ENCODE measurements at places on chromosomes 7 and 10.

- DNase-seq = no peak
These were observed 133.8 kb downstream of the SEMA3A start for GRCh38 chr7:84060760-84061261.

GRCh38 chr7:55164527-55164926 lies 145.7 kb downstream of the EGFR start:
- no peak for DNase-seq

GRCh38 chr10:126777714-126778113 lies 107.2 kb upstream of the C10orf90 start:
- DNase-seq = no peak

GRCh38 chr10:58027426-58027825 lies 240.3 kb downstream of the IPMK start:
- no peak for DNase-seq

DNA sequence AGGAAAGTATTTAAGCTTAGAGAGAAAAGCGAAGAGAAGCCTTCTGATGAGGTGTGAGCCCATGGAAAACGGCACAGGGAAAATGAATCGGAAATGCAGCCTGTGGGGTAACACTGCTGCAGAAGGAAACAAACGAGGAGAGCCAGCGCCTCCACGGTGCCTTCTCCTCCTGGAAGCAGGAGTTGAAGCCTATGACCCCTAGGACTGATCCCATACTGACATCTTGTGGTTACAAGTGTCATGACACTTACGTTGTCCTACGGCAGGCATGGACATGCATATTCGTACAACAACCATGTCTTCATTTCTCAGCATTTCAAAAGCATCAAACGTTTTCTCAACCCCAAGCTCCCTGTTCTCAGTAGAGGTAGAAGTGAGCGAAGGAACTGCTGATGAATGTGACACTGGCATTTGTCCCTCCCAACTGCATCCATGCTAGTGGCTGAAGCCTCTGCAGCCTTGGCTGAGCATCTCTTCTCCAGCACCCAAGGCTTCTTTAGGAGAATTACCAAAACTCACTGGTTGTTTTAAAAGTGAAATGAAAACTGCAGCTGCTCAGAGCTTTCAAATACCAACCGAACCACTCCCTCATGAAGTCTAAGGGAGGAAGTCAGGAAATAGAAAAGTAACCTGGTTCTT lies 160.2 kb downstream of the JAZF1 start:
- DNase-seq = peak; percentile 34

DNA sequence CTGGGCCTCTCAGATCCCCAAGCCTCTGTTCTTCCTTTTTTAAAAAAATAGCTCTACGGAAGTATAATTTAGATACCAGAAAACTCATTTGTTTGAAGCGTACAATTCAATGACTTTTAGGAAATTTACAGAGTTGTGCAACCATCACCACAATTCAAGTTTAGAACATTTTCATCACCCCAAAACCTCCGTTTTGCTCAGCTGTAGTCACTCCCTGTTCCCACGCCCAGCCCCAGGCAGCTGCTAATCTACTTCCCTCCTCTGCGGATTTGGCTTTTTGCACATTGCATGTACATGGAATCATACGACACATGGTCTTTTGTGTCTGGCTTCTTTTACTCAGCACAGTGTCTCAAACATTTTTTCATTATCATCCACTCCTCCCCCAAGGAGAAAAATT lies 229.2 kb downstream of the TCF7L2 start:
- DNase-seq = no peak

DNA sequence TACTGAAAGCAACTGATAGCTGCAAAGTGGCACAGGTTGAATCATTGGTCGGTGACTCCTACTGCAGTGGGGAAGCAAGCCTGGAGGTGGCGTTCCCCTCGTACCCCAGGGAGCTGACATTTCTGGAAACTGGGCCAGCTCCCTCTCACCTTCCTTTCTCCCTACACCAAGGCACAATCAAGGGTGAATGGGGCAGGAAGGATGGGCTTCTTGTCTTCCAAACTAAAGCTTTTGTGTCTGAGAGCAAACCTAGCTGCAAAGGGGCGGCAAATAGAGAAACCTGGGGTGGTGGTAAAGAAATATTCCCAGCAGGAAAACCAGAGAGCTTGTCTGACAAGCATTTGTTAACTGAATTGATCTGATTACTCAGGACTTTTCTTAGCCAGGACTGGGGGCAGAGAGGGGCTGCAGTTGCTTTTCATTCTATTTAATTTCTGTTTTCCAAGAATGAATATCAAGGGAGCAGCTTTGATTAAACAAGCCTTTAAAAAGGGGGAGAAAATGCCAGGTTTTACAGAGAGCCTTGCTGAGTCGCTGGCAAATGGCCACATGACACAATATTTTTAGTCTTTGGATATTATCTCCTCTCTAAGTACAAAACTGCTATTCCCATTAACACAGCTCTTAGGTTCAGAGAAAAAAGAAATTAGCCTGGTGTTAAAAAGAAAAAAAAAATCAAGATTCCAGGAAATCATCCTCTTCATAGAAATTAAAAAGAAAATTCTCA lies 27.8 kb downstream of the CDHR3 start:
- DNase-seq = no peak

DNA sequence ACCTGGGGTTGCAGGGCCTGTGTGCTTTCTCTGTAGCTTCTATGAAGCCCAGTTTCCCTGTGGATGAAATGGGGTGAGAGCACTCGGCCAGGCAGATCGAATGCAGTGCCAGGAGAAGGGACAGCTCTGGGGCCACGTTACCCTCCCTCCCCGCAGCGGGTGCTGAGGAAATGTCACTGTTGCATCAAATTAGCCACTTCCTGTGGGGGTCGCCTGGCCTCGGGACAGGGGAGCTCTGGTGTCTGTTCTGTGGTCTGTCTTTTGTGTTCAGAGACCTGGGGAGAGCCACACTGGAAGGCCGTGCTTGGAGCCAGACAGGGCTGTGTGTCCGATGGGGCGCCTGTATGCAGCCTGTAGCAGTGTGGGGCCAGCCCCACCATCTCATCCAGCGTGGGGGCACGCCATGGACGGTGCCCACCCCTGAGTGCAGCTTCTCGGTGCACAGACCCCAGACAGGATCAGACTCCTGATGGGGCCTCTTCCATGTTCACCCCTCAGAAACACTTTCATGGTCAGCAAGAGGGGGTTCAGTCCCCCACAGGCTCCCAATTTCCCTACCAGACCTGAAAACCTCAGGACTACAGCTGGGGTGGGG lies 13.6 kb downstream of the TTYH3 start:
- DNase-seq = no peak

- DNase-seq = no peak
These were observed 319.5 kb downstream of the DNAJB6 start for GRCh38 chr7:157656195-157656769.

DNA sequence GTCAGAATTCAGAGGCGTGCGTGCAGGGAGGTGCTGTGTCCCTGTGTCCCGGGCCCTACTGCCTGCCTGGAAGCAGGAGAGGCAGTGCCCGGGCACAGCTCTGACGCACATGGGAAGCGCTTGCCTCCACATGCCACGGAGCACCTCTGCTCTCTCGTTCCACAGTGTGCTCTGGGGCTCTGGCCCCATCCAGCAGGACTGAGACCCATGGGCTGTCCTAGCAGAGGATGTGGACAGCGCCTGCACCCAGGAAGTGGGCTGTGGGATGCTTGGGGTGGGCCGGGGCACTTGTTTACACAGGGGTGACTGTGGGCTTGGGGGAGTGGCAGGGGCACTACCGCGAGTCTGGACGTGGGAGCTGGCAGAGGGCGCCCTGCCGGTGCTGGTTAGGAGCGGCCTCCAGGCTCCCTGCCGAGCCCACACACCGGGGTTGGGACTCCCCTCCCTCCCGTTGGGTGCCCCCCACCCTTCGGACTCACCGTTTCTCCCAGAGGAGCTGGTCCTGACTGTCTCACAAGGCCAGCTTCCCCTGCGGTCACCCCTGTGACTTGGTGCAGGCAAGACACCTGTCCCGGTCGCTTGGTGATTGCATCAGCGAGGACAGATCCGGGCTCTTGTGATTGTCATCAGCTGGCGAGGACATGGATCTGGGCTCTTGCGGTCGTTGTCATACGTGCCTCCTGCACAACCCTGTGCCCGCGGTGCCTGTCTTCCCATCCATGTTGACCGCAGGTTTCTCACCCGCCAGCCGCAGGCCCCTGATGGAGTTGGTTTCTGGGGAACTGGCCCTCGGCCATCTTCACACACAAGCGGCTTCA lies 83.1 kb downstream of the NKX6-2 start:
- DNase-seq = no peak

DNA sequence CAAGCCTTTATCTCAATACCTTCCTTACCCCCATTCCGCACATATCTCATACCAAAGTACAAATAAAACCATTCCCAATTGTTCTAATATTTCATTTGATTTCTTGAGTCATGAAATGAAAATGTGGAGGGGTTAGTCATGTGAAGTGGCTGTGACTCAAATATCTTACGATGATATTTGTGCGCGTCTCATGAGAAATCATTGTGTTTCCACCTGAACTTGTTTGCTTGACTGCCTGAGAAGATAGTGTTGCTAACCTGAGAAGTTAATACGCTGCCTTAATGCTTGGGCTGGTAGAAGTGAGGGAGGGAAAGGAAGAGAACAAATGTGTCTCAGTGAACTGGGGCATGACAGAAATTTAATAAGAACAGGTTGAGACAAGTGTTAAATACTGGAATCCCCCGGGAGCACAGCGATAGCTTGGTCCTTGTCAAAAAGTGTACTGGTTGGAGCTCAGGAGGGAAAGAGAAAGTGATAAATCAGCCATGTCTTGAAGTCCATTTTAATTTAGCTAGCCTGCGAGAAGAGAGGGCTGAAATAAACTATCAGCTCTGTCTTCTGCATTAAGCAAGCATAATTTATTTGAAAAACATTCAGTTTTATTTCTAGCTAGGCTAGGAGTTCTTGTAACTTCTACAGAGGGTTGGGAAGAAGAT lies 7.2 kb upstream of the EPHA1 start:
- DNase-seq = no peak

- no peak for DNase-seq
These were observed 991 bp downstream of the ANKRD61 start for GRCh38 chr7:6032167-6032566.

DNA sequence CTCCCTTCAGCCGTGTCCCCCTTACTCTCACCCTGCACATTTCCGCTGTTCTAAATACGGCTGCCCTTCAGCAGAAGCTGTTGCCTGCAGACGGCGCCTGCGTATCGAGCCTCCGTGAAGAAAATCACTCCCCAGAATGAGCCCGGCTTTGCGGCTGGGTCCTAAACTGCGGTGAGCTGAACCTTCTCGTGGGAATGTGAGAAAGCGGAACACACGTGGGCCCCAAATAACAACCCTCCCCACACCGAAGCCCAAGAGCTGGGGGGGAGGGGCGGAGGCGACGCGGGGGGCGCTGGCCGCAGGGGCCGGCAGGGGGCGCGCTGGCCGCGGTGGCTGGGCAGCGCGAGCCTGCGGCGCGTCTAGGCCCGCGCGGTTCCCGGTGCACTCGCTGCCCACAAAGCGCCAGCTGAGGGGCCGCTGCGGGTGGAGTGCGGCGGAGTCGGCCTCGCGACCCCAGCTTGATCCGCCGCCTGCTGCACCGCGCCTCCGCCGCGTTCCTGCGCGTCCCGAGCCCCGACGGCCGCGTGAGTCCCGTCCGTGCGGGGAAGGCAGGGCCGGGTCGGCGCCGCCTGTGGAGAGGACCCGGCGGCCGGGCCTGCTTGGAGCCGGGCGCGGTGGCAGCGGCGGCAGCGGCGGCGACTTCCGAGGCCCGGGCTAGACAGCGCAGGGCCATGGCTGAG lies at the start of gene ZNF398:
Gene ZNF398 (plus strand): TSS at position 382 of the 680 bp plus-strand sequence. CDS start 290 bp downstream, at position 672.
- peak; percentile 72 for DNase-seq

GRCh38 chr7:135414850-135415439 lies 95.0 kb downstream of the CNOT4 start:
- DNase-seq = peak; percentile 24

All from GM12864 (cell line).